ENCODE measurements at places on chromosomes 2 and 18.
A peak's percentile ranks its signal among the peaks of the same experiment; 100 is the strongest.

DNA sequence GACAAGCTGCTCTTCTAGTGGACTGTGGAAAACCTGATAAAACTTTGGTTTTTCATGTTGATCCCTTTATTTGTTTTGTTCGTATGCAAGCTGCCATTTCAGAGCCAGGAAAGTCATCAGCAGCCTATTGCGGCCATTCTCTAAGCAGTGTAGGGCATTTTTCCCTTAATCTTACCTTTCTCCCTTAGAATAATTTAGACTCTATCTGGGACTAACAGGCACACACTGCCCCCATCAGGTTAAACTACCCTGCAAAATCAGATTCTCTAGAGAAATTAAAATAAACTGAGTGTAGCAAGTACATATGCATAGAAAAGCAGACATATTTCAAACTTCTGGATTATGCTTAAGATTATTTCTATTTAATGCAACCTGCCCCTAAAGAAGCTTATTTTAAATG lies 347.5 kb downstream of the METTL4 start:
- no peak for DNase-seq

DNA sequence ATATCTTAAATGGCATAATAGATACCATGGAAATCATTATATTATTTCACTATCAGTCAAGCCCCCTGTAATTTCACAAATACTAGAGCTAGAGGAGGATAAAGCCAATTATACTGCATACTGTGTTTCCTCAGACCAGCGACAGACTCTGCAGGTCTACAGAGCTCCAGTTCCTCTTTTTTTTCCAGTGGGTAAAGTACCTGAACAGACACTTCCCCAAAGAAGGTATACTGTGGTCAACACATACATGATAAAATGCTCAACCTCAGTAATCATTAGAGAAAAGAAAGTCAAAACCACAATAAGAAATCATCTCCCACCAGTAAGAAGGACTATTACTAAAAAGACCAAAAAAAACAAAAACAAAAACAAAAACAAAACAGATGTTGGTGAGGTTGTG lies 44.6 kb downstream of the SCN7A start:
- DNase-seq = no peak

DNA sequence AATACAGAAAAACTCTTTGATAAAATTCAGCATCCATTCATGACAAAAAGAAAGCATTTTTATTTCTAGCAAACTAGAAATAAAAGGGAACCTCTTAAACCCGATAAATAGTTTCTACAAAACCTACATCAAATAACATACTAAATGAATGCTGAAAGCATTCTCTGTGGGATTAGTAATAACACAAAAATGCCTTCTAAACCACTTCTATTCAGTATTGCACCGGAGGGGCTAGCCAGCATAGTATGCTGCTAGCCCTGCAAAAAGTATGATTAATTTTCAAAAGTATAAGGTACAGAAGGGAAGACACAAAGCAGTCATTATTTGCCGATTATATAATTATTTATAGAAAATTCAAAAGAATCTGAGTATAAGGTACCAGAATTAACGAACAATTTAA lies 145.2 kb downstream of the DTNB start:
- no peak for DNase-seq

GRCh38 chr2:29816651-29817050 lies 104.7 kb downstream of the ALK start:
- DNase-seq = no peak

GRCh38 chr2:10402062-10402585 lies 46.0 kb downstream of the ODC1 start:
- no peak for DNase-seq

- no peak for DNase-seq
These were observed 50.0 kb downstream of the TTC39C start for GRCh38 chr18:24064391-24065100.

DNA sequence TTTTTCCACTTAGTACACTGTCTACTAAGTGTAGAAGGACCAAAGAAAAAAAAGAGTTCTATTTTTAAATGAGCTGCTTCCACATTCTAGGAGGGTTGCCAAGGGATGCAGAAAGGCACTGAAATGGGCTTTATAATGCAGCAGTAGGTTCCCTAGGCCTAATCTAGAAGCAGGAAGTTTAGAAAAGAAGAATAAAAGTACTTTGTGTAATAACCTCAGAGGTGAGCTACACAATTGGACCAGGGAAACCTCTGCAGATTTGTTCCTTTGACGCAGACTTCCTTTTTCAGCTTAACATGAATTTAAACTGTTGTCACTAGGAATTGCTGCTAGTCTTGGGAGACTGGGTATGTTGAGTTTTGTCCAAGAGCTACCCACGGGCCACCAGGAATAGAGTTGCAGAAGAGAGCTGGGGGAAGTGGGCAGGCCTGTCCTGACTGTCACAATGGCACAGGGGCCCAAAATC lies 34.6 kb upstream of the RAB1A start:
- DNase-seq = no peak

DNA sequence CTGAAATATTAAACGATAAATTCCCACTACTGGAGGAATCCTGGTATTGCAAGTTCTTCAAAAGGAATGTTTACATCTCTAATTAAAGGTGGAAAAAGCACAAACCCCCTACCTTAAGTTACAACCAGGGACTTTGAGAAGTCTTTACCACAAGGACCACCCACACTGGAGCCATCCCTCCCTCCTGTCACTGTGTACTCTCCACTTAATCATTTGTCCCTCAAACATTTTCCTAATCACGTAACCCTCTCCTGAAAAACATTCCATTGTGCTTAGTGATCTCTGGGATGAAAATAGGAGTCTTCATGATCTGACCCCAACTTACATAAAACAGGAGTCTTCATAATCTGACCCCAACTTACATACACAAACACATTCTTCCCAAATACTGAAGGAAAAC lies 85.7 kb downstream of the SUCLG1 start:
- no peak for DNase-seq

DNA sequence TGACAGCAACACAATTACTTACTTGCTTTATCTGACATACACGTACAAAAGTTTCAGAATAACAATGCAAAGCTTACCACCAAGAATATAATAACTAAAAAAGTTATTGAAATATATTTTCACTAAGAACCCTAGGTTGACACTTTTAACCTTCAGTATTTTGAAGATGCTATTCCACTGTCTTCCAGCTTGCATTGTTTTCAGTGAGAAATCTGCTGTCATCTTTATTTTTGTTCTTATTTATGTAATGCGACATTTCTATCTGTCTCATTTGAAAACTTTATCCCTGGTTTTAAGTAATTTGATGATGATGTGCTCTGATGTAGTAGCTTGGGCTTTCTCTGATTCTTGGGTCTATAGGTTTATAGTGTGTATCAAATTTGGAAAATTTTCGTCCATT lies 165.0 kb upstream of the SMIM21 start:
- DNase-seq = no peak

DNA sequence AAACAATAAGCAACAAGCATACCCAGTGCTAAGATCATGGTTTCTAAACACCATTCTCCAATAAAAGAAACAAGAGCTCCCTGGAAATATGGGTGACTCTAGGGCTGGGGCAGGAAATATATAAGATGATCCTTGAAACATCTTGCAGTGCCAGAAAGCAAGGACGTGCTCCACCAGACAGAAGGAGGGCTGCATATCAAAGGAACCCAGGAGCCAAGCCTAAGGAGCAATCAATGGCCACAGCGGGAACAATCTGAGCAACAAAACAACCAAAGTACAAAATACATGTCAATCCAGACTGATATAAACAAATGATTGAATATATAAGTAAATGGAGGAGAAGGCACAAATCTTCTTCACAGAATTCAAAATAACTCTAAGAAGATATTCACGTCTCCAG lies 10.1 kb downstream of the SPIRE1 start:
- DNase-seq = no peak

DNA sequence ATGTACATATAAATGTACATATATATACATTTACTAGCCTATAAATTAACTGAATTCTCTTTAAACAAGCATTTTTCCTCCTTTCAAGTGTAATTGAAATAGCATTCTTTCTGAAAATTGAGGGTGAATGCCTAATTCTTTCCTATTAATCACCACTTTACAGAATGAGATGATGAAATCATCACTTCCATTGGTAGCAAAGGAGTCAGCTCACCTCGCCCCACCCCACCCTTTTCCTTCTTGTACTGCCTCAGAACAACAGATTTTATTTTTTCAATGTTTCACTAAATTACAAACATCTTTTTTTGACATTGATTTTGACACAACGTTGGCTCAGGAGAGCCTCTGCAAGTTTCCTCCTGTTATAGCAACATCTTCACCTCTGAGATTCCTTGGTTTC lies 181.9 kb upstream of the CDH7 start:
- no peak for DNase-seq

GRCh38 chr2:171008550-171009205 lies 79.6 kb downstream of the GORASP2 start:
- no peak for DNase-seq

DNA sequence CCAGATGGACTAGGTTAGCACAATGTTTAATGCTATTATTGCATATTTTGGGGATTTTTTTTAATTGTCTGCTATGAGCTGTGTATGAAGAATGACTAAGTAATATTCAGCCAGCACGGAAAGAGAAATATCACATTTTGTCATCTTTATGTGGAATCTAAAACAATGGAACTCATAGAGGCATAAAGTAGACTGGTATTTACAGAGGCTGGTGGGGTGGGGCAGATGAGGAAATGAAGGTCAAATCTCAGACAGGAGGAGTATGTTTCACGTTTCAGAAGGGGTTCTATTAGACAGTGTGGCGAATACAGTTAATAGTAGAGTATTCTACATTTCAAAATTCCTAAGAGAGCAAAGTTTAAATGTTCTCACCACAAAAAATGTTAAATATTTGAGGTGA lies 4.7 kb downstream of the CDH19 start:
- no peak for DNase-seq

DNA sequence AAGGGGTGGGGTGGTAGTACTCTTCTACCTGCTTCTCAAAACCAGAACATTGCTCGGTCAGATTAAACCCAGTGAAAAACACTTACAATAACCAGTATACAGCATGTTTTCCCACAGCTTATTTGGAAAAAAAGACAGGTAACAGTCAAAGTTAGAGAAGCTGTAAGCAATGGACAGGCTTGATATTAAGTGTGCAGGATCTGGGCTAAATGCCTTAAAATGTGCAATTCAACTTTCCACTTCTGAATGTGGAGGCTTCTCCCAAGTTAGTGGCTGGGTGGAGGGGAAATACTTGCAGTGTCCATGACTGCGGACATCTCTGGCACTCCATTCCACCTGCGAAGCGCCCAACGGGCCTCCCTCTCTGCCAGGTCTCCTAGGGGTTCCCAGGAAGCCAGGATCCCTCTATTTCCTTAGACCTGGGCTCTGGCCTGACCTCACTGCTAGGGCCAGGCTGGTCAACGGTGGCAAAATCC lies 5.3 kb downstream of the ZEB2 start:
- DNase-seq = no peak

GRCh38 chr2:25664183-25664964 lies 9.0 kb downstream of the DTNB start:
- peak; percentile 13 for DNase-seq

DNA sequence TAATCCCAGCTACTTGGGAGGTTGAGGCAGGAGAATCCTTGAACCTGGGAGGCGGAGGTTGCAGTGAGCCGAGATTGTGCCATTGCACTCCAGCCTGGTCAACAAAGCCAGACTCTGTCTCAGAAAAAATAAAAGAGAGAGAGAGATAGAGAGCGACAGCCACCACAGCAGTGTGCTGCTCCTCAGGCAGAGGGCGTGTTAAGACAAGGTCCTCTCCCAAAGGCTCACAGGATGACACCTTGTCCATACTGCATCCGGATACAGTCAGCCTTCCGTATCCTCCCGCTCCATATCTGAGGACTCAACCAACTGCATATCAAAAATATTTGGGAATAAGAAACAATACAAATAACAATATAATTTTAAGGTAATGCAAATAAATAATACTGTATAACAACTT lies 20.1 kb downstream of the ARL4C start:
- no peak for DNase-seq

DNA sequence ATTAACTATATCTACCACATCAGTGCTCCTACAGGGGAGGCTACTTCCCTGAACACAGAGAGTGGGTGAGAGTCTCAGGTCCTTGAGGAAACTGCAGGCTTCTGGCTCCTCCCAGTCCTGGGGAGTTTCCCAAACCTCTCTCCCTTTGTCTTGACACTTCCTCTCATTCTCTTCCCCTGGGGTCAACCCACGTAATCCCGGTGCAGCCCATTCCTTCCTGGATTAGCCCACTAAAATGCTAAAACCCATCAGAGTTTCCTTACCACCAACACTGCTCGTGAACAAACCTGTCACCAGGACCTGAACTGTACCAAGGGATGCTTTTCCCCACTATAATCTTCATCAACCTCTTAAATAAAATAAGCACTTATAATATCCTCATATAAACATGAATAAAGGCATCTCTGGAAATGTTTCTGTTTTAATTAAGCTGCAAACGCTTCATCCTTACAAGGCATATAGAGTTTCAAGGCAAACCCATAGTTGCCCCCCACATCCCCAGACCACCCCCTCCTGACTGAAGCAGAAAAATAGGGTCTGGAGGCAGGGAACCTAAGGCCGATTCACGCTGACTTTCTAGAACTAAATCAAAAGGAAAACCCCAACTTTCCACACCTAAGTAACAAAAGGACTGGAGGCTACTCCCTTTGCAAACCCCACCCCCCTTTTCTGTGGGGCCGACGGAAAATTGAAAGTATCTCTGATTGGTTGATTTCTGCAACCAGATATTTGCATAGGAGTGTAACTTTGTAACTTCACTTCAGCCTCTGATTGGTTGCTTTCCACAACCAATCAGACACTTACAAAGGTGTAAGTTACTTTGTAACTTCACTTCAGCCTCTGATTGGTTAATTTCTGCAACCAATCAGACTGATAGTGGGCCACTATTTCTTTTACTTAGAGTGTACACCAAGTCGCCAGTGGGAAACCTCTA lies 19.0 kb downstream of the TMSB10 start:
- peak; percentile 52 for DNase-seq

GRCh38 chr2:217438136-217438535 lies 564.7 kb downstream of the TNS1 start:
- no peak for DNase-seq

GRCh38 chr2:103132536-103133217 lies 370.8 kb downstream of the TMEM182 start:
- no peak for DNase-seq

DNA sequence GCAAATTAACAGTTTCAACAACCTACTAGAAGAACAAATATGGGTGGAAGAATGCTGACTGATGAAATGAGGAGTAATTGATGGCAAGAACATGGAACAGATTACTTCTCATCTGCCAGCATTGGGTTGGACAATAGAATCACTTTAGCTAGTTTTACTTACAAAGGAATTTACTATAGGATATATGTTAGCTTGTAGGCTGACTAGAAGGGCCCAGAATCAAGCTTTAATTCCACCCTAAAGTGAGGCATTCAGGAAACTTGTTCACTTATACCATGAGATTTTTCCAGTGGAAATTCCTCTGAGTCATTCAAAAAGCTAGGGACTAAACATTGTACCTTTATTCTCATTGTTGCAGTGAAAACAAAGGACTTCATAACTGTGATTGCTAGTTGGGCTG lies 5.0 kb upstream of the ZSWIM2 start:
- DNase-seq = no peak

DNA sequence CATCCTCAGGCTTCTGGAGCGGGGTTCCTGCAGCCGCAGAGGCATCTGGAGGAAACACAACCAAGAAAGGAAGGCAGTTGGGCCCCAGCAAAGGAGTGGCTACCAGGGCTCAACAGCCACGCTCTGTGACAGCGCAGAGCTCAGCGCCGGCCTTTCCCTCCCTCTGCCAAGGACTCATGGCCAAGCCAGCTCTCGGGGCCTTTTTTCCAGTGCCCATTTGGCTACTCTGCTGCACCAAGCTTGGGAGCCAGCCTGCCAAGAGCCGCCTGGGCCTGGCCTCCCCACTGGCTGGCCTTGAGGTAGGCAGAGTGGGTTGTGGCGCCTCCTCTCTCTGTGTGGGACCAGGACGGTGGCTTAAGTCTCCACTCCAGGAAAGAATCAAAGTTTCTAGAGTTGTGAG lies 7.2 kb upstream of the CCDC74A start:
- DNase-seq = no peak
